ENCODE measurements at places on chromosomes 16 and 17.
A peak's percentile ranks its signal among the peaks of the same experiment; 100 is the strongest.

DNA sequence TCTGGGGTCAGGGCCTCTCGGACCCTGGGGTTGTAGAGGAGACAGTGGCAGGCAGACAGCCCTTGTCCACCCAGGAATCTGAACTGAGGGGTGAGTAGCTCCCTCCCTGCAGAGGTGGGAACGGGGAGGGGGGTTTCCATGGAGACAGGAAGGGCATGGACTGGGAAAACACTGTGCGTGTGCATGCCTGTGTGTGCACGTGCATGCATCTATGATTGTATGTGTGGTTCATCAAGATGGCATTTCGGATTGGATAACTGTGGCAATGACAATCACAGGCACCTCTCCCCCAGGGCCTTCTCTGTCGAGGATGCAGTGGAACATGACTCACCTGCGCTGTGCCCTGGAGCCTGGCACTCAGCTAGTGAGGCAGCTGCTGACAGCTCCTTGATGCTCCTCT lies 6.1 kb upstream of the CD300C start:
- H3K27me3 ChIP-seq = peaks cover 52% of the 10 kb centered on the region
- no peak overlapping the region for H3K4me3 ChIP-seq
- H3K4me1 ChIP-seq = peaks cover 15% of the 10 kb centered on the region
- H3K27ac ChIP-seq = no peak overlapping the region
- no peak for DNase-seq

DNA sequence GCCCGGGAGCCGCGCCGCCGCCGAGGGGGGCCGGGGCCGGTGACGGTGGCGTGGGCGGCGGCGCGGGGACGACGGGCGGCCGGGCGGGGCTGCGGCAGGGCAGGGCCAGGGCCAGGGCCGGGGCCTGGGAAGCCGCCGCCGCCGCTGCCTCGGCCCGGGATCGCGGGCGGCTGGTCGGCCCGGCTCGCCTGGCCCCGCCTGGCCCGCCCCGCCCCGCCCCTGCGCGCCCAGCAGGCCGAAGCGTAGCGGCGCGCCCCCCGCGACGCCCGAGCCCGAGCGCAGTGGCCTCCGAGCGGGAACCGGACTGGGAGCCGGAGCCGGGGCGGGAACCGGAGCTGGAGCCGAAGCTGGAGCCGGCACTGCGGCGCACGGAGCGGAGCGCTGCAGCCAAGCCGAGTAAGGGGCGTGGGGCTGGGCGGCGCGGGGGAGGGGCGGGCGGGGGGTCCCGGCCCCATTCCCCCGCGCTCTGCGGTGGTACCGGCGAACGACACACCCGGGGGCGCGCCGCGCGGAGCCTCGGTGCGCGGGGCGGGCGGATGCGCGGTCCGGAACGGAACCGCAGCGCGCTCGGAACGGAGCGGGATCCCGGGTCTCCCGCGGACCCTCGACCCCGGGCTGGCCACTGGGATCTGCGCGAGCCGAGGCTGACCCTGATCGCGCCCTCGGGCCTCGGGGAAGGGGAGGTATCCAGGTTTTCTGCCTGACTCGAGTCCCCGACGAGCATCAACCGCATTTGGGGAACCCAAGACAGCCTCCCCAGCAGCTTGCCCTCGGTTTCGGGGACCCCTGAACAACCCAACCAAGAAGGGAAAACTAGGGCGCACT lies at the start of gene BEAN1:
Gene BEAN1 (plus strand): TSS at position 260 of the 825 bp plus-strand sequence. CDS start 10,382 bp downstream, outside the sequence.
- peak within 1 kb of the TSS; percentile 29 for H3K4me3 ChIP-seq
- no peaks in the 10 kb centered on the region for H3K36me3 ChIP-seq
- H3K4me1 ChIP-seq = peaks cover 8% of the 10 kb centered on the region
- DNase-seq = no peak
- no peak within 1 kb of the TSS for H3K27ac ChIP-seq
- peaks cover 86% of the 10 kb centered on the region for H3K27me3 ChIP-seq

DNA sequence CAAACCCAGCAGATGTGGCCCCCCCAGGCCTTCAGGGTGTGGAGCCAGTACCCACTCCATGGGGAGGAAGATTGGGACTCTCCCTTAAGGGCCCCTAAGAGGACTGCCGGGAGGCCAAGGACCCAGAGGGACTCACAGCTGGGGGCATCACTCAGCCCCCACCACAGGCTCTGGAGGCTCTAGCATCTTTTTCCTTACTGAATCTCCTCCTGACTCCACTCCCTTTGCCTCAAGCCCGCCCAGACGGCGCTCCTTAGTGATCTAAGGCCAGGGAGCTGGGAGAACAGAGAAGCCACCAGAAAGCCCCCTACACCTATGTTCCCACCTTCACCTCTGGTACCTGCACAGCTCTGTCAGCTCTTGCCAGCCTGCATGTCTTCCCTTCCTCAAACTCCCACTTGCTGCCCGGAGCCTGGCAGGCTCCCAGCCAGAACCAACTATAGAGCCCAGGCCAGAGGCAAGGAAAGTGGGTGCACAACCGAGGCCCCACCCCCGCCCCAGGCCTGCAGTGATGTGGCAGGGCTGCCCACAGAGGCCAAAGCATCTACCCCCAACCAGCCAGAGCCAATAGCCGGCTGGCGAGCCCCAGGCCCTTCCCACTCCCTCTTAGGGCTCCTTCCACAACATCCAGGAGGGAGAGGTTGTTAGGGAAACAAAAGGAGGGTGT lies 22.3 kb upstream of the MPO start:
- H3K36me3 ChIP-seq = peaks cover 12% of the 10 kb centered on the region
- DNase-seq = no peak
- H3K27ac ChIP-seq = no peak overlapping the region
- no peaks in the 10 kb centered on the region for H3K4me1 ChIP-seq
- H3K4me3 ChIP-seq = no peak overlapping the region

DNA sequence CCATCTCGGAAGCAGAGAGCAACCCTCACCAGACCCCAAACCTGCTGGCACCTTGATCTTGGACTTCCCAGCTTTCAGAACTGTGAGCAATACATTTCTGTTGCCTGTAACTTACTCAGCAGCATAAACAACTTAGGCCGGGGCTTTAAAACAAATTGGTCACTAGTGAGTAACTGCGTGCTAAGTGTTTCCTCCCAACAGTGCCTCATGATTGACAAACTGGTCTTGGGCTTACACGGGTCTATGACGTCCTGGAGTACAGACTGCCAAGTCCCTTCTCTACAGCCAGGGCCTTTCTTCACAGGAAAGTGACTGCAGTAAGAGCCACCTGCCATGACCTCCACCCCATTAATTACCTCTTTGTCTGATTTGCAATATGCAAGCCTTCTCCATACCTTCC lies 136.7 kb downstream of the XYLT1 start:
- peaks cover 10% of the 10 kb centered on the region for H3K4me1 ChIP-seq
- DNase-seq = no peak
- H3K4me3 ChIP-seq = no peak overlapping the region
- H3K27me3 ChIP-seq = no peaks in the 10 kb centered on the region
- H3K36me3 ChIP-seq = peaks cover 9% of the 10 kb centered on the region

DNA sequence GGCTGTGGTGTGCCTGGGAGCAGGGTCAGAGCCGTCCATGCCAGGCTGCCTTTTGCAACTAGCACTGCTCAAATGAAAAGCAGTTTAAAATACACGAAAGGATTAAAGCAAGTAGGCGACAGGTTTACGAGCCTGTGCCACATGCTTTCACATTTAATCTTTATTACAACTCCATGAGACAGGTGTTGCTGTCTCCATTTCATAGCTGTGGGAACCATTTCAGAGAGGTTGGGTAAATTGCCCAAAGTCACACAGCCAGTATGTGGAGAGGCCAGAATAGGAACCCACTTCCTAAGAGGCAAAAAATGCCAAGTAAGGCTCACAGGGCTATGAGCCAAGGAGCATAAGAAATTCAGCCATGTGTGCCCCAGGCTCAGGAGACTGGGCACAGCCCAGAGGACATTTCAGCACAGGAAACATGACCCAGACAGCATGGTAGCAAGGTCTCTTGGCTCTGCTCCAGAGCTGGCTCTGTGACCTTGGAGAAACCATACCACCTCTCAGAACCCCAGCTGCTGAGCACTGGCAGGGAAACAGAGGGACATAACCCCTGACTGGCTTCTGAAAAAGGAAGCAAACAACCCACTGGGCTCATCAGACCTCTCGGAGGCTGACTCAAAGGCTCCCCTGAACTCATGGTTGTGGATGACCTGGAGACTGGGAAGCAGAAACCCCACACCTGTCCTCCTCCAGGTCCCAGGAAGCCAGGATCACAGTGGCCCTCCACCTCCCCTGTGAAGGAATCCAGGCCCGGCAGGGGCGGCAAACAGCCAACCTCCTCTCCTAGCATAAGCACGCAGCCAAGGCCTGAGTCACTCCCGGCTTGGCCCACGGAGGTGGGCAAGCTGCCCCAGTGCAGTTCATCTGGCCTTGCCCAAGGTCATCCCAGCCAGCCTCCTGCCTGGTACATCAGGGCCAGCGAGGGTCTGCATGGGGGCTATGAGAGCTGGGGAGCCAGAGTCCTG lies 40.3 kb upstream of the MRPS23 start:
- DNase-seq = no peak
- no peaks in the 10 kb centered on the region for H3K36me3 ChIP-seq
- H3K27me3 ChIP-seq = peaks cover 59% of the 10 kb centered on the region
- H3K27ac ChIP-seq = no peak overlapping the region
- H3K4me3 ChIP-seq = no peak overlapping the region
- H3K4me1 ChIP-seq = peaks cover 7% of the 10 kb centered on the region

DNA sequence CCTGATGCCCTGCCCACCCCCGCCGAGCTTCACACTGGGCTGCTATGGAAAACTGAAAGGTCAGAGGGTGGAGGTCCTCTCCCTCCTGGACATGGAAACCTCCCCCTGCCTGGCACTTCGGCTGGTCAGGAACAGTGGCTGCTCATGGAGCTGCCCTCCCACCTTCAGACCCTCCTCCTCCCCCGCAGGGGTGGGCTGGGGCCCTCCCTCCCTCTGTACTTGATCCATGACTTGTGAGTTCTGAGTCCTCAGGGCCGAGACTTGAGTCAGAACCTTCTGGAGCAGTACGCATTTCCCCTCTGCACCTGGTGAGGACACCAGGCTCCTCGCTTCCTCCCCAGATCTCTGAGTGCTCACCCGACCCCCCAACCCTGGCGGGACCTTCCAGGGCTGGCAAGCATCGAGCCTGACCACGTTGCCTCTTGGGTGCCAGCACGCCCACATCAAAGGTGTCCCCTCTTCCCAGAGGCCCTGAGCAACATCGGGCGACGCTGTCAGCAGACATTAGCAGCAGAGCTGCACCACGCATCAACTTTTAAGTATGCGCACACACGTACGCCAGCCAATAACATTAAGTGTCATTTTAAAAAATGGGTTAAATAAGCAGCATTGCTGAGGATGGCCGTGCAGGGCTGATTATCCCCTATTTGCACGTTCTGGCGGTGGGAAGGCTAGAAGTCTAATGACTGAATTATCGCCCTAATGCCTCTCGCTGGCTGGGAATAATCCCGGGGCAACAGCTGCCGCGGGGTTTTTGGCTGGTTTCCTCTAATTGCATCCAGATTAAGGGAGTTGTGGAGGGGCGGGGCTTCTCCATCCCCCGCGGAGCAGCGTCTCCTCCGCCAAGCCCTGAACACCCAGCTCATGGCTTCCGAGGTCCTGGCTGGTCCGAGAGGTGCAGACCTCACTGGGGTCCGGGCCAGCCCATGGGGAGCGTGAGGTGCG lies 98.0 kb downstream of the TBC1D16 start:
- H3K36me3 ChIP-seq = no peaks in the 10 kb centered on the region
- peaks cover 74% of the 10 kb centered on the region for H3K27me3 ChIP-seq
- peak overlapping the region; percentile 52 for H3K27ac ChIP-seq
- DNase-seq = no peak

DNA sequence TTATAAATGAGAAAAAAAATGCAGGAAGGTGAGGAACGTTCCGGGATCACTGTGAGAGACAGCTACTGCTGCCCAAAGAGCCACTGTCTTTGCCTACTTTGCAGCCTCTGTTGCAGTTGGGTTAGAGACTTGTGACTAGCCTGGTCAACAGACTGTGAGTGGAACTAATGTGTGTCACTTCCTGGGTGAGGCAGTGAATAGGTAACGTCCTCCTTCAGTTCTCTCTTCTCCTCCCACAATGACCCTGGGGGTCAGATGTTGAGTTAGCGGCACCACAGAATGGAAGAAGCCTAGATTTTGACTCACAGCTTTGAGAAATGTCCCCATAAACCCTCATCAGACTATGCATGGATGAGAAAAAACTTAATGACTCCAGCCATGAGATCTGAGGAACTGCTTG lies 5.2 kb downstream of the C16orf46 start:
- H3K4me1 ChIP-seq = peaks cover 28% of the 10 kb centered on the region
- no peak for DNase-seq
- H3K27me3 ChIP-seq = no peaks in the 10 kb centered on the region

GRCh38 chr17:46991617-46992016 lies 12.6 kb upstream of the RPRML start:
- no peaks in the 10 kb centered on the region for H3K4me1 ChIP-seq
- H3K4me3 ChIP-seq = no peak overlapping the region
- no peak for DNase-seq
- no peaks in the 10 kb centered on the region for H3K36me3 ChIP-seq

GRCh38 chr16:2287916-2288547 lies 20.1 kb upstream of the RNPS1 start:
- no peaks in the 10 kb centered on the region for H3K27me3 ChIP-seq
- DNase-seq = no peak
- no peak overlapping the region for H3K27ac ChIP-seq
- H3K36me3 ChIP-seq = no peaks in the 10 kb centered on the region
- no peaks in the 10 kb centered on the region for H3K4me1 ChIP-seq

- no peak overlapping the region for H3K27ac ChIP-seq
- H3K36me3 ChIP-seq = no peaks in the 10 kb centered on the region
- no peak for DNase-seq
- no peaks in the 10 kb centered on the region for H3K27me3 ChIP-seq
These were observed 67.1 kb downstream of the ARHGAP44 start for GRCh38 chr17:12856416-12856815.

GRCh38 chr16:14634389-14634725 lies 1.6 kb downstream of the BFAR start:
- no peak for DNase-seq
- peaks cover 53% of the 10 kb centered on the region for H3K4me1 ChIP-seq
- peak overlapping the region; percentile 100 for H3K27ac ChIP-seq
- H3K4me3 ChIP-seq = peak overlapping the region; percentile 100

DNA sequence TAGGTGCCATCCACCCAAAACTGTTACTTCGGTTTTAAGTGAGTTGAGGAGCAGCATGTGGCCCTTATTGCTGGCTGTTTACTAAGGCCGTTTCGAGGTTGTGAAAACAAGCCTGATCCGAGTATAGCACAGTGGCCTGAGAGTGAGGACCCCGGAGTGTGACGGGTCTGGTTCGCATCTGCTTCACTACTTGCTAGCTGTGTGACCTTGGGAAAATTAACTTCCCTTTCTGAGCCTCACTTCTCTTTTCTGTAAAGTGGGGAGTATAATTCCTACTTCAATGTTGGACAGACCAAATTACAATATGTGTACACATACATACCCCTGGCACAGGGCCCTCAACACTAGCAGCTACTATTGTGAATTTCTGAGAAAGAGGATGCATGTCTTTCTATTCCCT lies 11.7 kb upstream of the HEATR6 start:
- H3K27me3 ChIP-seq = peaks cover 48% of the 10 kb centered on the region
- no peak overlapping the region for H3K4me3 ChIP-seq
- DNase-seq = no peak
- H3K4me1 ChIP-seq = no peaks in the 10 kb centered on the region
- H3K27ac ChIP-seq = no peak overlapping the region

GRCh38 chr16:27985981-27986380 lies 77.5 kb downstream of the GSG1L start:
- H3K4me1 ChIP-seq = no peaks in the 10 kb centered on the region
- peaks cover 17% of the 10 kb centered on the region for H3K27me3 ChIP-seq
- DNase-seq = no peak
- H3K36me3 ChIP-seq = no peaks in the 10 kb centered on the region
- no peak overlapping the region for H3K27ac ChIP-seq

GRCh38 chr16:81608523-81609209 lies 164.1 kb downstream of the CMIP start:
- H3K36me3 ChIP-seq = peaks cover 3% of the 10 kb centered on the region
- H3K4me3 ChIP-seq = no peak overlapping the region
- peak overlapping the region; percentile 19 for H3K27ac ChIP-seq
